ENCODE measurements at places on chromosomes 1 and 21.

GRCh38 chr1:59738152-59738551, 76.6 kb upstream of the HOOK1 start:
- DNase-seq: no peak

DNA sequence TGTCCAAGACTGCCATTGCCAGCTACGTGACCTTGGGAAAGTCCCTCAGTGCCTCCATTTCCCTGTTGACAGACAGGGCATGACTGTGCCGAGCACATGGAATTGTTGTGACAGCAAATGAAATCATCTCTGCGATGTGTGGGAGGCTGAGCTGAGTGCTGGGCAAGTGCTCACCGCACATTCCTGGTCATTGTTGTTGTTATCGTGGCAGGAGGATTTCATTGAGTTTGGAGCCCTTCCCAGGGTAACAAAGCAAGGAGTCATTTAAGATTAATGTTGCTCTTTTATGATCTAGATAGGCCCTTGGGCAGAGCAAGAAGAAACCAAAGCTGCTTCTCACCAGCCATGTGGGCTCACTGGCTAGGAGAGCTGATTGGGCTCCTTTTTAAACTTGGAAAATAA, 39.6 kb upstream of the ITPKB start:
- no peak for DNase-seq

- DNase-seq: no peak
These were observed 262.2 kb downstream of the AJAP1 start for GRCh38 chr1:4916610-4917009.

- no peak for DNase-seq
These were observed 35.6 kb downstream of the SMYD2 start for GRCh38 chr1:214316593-214316992.

- no peak for DNase-seq
These were observed 31.9 kb upstream of the KCNA2 start for GRCh38 chr1:110638058-110638457.

GRCh38 chr1:49251019-49251784, 474.5 kb upstream of the BEND5 start:
- DNase-seq: no peak

- no peak for DNase-seq
These were observed 10.1 kb downstream of the CCDC185 start for GRCh38 chr1:223403184-223403815.

- DNase-seq: no peak
These were observed 74.9 kb upstream of the ZC3H11B start for GRCh38 chr1:219687779-219688178.

GRCh38 chr1:147719711-147720225, 40.6 kb downstream of the GJA5 start:
- no peak for DNase-seq

- DNase-seq: no peak
These were observed 704 bp downstream of the S100A16 start for GRCh38 chr1:153612111-153612754.

DNA sequence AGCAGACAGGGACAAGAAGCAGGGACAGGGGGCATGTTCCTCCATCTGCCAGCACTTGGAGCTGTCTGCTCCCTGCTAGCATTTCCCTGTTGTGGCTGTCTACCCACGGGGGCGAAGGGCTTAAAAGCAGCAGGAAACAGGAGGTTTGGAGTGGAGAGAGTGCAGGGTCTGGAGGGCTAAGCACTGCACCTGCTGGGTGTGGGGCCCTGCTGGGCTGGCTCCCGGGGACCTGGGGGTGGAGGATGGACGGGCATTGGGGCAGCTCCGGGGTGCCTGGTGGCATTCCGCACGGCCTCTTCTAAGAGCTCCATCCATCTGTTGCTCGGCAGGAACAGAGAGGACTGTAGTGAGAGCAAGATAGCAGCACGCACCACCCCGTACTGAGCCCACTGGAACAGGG, 21.2 kb downstream of the LRRC71 start:
- no peak for DNase-seq

- DNase-seq: no peak
These were observed 63.9 kb downstream of the CD247 start for GRCh38 chr1:167454304-167454893.

- DNase-seq: no peak
These were observed 233.5 kb upstream of the SGIP1 start for GRCh38 chr1:66300280-66300971.

DNA sequence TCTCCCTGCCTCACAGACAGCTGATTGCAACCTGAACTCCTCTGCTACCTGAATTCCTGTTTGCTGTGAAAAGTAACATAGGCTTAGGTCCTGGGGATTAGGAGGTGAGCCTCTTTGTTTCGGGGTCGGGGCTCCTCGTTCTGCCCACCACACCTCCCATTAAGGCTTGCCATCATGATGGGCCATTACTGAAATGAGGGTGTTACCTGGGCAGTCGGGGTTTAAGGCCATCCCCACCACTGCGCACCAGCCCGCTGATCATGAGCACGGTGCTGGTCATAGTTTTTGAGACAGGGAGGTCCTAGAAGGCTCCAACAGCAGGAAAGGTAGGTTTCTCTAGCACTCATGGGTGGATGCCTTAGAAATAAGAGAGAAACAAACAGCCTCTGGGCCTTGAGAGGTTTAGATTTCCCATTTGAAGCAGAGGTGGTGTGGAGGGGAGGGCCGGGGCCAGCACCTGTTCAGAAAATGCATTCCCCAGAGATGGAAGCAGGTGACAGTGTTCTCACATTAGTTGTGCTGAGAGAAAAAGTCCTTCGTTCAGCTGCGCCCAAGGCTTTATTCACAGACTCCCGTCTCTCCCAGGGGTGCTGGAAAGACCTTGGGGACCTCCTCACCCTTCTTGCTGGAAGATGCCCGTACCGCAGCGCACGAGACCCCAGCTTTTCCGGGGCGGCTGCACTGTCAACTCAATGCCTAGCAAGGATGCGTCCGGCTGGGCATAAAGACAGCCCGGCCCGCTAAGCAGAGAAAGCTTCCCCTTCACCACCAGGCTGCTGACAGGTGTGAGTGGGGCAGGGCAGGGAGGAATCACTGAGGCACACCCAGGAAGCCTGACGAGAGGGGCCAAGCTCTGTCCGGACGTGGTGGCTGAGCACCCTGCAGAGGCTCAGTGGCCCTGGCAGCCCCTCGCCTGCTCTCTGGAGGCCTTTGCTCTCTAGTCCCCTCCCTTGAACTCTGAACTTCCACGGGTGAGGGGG, 125.5 kb downstream of the PGBD5 start:
- DNase-seq: no peak

GRCh38 chr1:38138498-38139233, 92.1 kb upstream of the POU3F1 start:
- no peak for DNase-seq

GRCh38 chr21:37026499-37026898, 20.0 kb downstream of the RIPPLY3 start:
- DNase-seq: no peak

DNA sequence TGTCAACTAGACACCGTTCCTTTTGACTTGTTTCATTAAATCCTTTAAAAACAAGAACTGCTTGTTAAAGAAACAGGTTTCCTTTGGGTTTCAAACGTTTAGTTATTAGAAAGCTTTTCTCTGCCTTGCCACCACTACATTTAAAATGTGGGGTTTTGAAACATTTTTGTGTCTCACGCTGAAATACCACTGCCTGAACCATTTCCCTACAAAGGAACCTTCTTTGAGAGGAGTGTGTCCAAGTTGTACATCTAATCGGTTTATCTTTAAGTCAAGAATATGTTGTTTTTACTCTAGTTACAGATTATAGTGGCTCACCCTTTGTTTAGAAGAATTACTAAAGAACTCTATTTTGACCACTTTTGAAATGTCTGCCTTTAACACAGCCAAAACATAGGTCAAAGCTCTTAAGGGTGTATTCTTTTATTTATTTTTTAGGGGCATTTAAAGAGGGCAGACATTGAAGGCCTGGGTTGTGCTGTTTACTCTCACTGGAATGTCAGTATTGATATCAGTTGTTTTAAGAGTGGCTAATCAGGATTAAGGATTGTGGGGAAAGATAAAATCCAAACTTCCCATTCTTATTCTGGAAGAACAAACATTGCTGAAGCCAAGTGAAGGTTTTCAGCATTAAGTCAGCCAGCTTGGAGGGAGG, 143.4 kb downstream of the GALNT2 start:
- no peak for DNase-seq

GRCh38 chr1:167645140-167645541, 15.1 kb downstream of the RCSD1 start:
- DNase-seq: no peak

- no peak for DNase-seq
These were observed 67.7 kb upstream of the RAB4A start for GRCh38 chr1:229203030-229203751.

DNA sequence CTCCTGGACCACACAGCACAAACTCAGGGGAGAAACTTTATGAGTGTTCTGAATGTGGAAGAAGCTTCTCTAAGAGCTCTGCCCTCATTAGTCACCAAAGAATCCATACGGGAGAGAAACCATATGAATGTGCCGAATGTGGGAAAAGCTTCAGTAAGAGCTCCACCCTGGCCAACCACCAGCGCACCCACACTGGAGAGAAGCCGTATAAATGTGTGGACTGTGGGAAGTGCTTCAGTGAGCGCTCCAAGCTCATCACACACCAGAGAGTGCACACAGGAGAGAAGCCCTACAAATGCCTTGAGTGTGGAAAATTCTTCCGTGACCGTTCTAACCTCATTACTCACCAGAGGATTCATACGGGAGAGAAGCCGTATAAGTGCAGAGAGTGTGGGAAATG, 22.5 kb downstream of the ZSCAN20 start:
- no peak for DNase-seq

- no peak for DNase-seq
These were observed 47.2 kb downstream of the CAPN9 start for GRCh38 chr1:230794431-230794830.

- no peak for DNase-seq
These were observed 51.0 kb downstream of the SAMSN1 start for GRCh38 chr21:14495075-14495474.

- no peak for DNase-seq
These were observed 27.6 kb downstream of the RUNX3 start for GRCh38 chr1:24902471-24902891.

GRCh38 chr1:53273526-53273925, 35.2 kb upstream of the MAGOH start:
- DNase-seq: no peak

GRCh38 chr1:212091438-212092121, 56.0 kb downstream of the DTL start:
- no peak for DNase-seq

DNA sequence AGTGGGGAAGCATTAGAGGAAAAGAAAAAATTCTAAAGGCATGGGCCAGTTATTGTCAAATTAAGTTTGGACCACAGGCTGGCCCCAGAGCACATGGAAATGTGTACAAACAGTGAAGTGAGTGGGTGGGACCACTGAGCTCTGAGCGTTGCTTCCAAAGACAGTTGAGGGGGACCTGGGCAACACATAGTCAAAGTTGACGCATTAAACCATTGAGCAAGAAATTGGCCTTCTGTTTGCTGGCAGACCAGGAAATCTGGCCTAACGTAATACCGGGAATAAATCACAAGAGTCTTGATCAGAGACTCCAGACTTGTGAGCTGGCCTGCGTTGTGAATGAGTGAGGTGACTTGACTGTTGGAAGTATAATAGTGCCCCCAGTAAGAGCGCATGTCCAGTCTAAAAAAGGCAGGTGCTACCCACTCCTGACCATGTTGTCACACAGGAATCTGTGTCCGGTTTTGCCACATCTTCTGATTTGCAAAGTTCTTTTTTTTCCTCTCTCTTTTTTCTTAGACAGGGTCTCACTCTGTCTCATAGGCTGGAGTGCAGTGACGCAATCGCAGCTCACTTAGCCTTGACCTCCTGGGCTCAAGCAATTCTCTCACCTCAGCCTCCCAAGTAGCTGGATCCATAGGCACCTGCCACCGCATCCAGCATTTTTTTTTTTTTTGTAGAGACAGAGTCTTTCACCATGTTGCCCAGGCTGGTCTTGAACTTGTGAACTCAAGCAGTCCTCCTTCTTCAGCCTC, 10.7 kb downstream of the EPHB2 start:
- no peak for DNase-seq

- DNase-seq: no peak
These were observed 6.1 kb downstream of the SNAP47 start for GRCh38 chr1:227741166-227741870.

GRCh38 chr1:2983706-2984398, 37.4 kb upstream of the ACTRT2 start:
- DNase-seq: no peak

GRCh38 chr1:168057921-168058320, 78.8 kb downstream of the GPR161 start:
- DNase-seq: no peak

DNA sequence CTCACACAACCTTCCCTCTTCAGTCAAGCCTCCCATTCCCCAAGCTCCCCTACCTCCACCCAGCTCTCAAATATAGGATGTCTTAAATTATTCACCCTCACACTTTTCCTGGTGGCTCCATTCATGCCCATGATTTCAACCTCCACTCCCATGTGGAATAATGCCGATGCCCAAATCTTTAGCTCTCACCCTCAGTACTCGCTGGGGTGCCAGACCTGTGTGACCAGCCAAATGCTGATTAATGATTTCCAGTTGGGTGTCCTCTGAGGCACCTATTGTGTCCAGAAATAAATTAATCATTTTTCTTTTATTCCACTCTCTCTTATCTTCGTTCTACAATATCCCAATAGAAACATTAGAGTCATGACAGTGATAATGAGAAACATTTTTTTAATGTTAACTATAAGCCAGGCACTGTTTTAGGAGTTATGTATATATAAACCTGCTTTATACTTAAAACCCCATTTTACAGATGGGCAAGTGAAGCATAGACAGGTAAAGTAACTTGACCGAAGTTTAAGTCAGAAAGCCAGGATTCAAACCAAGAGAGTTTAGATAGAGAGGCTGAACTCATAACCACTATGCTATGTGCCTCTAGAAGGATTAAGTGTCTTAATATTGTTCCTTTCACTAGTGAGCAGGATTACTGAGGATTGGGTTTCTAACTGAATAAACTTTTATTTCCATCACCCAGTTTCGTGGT, 209.7 kb downstream of the DUSP10 start:
- DNase-seq: no peak

Measured in stimulated activated CD8-positive, alpha-beta memory T cell treated with anti-CD3 and anti-CD28 coated beads, Interleukin-4, amount 100 ng/mL, for 1 hour (primary cell).